Endothelial cell of umbilical vein (primary cell): ENCODE measurements at places on chromosomes 5 and 9. TPM values are rescaled to one million over a fixed set of nuclear protein-coding genes. Genes with fewer than 3 reads are reported as not detected.

Gene GPX3
- 3.5 and 5.1 TPM in 2 replicates for total RNA-seq

Gene MRPS2
- 48.0 and 50.8 TPM in 2 replicates for total RNA-seq

- DNase-seq, result no peak
Measured at GRCh38 chr9:74006935-74007334, 490.2 kb upstream of the RORB start.

DNA sequence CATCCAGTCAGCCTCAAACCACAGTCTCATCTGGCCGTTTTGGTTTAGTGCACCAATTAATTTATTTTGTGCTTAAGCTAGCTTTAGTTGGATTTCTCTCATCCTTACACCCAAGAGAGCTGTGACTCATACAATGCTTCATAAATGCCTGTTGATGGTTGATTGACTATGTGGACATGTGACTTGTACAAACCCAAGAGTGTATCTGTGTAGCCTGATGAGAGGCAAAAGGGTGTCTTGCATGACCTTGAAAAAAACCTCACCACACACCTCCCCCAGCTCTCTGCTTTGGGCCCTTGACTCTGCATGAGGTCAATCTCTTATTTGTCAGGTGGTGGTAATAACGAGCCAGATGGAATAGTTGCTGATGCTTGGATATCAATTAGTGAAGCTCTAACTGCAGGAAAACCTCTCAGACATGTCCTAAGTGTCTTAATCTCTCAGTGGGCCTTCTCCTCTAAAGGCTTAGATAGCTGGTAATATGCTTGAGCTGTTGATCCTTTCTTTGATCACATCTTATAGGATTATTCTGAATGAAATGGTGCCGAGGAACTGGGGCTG, 10.6 kb upstream of the GLRA1 start:
- DNase-seq, result no peak

Gene KCNV2
- not detected in 2 replicates for total RNA-seq

DNA sequence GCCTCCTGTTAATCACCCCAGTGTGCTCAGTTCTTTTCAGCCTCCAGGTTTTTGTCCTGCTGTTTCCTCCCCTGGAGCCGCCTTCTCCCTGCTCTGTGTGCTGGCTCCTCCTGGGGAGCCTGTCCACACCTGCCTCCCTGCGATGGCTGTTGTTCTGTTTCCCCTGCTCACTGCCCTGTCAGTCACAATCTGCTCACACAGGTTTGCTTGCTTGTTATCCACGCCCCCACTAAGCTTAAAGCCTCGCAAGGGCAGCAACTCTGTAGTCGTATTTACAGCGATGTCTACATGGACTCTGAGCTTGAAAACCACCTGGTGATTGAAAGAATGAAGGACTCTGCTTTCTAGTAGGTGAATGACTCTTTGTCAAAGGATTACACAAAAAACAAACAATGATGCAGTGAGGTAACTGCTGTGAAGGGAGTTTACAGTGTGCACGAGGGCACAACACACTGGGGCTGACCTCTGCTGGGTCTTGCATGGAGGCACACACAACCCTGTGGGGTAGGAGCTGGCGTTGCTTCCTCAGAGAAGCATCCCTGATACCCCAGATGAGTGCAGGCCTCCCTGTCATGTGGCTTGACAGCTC, 39.6 kb upstream of the TEX48 start:
- no peak for DNase-seq

Gene IQGAP2
- 4.7 and 5.7 TPM in 2 replicates for total RNA-seq

Gene KIAA1958
- 5.0 and 5.2 TPM in 2 replicates for total RNA-seq

GRCh38 chr5:135671966-135672365, 93.2 kb upstream of the CXCL14 start:
- no peak for DNase-seq

DNA sequence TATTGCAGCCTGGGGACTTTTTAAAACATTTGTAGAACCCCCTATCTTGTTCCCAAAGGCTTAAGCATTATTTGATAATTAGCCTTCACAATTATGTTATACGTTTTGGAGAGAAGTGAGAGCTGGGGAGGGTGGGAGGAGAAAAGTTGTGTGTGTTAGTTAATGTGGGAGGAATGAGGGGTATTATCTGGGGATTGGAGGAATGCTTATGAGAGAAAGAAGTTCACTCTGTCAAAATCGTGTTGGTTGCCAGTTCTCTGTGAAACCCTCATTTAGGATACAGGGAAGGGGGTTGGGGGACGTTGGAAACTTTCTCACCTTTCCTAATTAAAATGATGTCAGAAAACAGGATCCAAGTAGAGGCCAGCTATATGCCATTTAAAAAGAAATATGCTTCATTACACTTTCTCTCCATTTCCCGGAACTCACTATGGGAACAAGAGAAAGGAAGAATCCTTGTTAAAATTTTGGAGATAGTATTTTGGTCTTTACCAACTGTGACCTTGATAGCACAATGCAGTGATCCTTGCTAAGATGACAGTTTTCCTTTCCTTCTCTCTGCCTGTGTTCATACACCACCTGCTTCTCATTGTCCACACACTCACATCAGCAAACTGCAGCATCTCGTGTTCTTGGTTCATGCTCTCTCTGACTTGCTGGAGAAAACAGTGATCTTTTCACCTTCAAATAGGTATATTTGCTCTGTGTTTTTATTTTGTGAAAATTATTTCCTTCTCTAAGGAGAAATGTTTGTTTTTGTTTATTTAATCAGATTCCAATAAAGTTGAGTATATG, 336.7 kb upstream of the CLINT1 start:
- DNase-seq, result no peak

Gene GABBR2
- total RNA-seq, result 6.3 and 9.2 TPM in 2 replicates

DNA sequence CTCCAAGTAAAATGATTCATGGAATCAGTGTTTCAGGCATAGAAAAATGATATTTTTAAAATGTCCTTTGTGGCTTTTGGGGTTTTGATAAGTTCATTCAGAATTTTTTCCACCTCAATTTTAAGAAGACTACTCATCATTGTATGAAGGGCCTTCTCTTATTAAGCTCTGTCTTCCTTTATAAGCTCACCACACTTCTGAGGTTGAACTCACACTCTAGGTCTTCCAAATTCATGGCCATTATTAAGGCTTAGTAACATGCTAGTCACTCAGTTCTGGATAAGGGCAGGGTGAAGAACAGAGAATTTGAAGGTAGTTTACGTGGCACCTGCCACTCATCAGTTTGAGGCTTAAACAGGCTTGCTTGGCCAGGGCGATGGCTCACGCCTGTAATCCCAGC, 4.2 kb downstream of the MELK start:
- DNase-seq, result no peak

- no peak for DNase-seq
Measured at GRCh38 chr5:143413958-143414669, 10.6 kb upstream of the NR3C1 start.

- no peak for DNase-seq
Measured at GRCh38 chr5:133261993-133262392, 210.2 kb downstream of the HSPA4 start.

DNA sequence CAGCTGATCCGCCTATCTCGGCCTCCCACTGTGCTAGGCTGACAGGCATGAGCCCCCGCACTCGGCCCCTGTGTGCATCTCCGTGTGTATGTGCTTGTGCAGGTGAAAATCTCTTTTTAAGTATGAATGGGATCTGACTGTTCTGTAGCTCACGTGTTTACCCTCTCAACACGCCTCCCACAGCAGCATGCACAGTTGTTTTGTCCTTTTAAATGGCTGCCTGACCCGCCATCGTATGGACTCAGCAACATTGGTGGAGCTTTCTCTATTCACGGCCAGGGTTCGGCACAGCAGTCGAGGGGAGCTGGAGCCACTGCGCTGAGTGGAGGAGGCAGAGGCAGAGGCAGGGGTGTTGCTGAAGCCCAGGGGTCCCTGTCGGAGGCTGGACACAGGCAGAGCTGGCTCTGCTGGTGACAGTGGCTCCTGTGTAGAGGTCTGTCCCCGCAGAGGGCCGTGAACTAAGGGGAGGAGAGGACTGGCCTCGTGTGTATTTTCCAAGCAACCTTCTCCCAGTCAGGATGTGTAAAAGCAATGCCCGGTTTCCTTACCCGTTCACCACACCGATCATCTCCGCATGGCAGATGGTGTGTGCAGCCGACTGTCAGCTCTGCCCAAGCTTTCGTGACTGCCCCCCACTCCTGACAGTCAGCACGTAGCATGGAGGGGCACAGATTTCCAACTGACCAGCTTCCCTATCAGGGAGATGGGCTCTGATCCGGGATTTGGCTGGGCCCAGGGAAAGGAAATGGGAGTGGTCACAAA, 37.3 kb downstream of the MRPL36 start:
- DNase-seq, result no peak

DNA sequence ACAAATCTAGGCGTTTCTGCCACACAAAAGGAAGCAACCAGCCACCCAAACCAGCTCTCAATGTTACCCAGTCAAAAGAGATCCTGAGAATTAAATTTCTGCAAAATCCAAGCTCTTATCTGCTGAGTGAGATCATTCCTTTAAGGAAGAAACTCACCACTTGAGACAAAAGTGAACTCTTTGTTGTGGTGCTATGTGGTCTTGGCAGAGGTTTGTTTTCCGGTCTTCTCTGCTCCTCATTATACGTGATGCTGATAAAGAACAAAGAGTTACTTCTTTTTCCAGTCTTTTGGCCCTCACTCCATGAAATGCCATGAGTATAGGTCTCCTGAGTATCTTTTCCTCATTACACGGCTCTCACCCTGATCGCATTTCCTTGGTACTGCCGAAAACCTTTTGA, 82.1 kb downstream of the PRKACG start:
- DNase-seq, result no peak

- DNase-seq, result no peak
Measured at GRCh38 chr5:6909901-6910300, 196.7 kb downstream of the TENT4A start.

DNA sequence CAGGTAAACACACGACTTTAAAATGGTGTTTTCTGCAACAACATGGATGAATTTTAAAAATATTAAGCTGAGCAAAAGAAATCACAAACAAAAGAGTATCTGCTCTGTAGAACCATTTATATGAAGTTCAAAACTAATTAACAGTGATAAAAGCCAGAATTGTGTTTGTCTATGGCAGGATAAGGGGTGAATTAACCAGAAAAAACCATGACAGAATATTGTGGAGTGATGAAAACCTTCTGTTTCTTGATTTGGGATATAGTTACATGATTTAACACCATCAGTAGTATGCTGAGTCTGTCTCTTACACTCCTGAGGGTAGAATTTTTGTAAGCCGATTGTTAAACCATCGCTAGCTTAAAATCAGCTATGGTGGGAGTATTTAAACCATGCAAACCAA, 101.7 kb upstream of the ZNF366 start:
- DNase-seq, result no peak
